Kidney glomerular epithelial cell (primary cell): ENCODE measurements at places on chromosomes 12 and 14.

DNA sequence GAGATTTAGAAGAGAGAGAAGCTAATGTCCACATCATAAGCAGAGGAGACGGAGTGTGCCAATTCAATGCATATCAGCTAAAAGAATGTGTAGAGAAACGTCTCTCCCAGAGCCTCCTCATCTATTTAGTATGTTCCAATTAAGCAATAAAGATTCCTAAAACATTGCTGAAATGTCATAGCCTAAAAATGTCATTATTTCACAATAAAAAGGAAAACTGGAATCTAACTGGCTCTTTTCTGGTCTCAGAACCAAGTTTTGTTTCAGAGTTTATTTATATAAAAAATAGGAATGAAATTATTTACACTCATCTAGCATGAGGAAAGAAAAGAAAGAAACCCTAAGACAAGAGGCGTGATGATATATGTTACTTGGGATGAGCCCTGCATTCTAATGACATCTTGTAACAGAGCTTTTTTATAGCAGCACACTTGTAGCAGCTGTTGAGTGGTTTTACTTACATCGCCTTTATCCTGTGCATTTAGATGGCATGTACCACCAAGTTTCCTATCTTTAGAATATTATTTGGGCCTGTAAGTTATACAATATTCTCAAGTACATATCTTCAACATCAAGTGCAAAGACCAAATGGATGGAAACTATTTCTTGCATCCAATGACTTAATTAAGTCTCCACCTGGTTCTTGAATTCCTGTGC lies 266.3 kb upstream of the PRKD1 start:
- no peak for DNase-seq

DNA sequence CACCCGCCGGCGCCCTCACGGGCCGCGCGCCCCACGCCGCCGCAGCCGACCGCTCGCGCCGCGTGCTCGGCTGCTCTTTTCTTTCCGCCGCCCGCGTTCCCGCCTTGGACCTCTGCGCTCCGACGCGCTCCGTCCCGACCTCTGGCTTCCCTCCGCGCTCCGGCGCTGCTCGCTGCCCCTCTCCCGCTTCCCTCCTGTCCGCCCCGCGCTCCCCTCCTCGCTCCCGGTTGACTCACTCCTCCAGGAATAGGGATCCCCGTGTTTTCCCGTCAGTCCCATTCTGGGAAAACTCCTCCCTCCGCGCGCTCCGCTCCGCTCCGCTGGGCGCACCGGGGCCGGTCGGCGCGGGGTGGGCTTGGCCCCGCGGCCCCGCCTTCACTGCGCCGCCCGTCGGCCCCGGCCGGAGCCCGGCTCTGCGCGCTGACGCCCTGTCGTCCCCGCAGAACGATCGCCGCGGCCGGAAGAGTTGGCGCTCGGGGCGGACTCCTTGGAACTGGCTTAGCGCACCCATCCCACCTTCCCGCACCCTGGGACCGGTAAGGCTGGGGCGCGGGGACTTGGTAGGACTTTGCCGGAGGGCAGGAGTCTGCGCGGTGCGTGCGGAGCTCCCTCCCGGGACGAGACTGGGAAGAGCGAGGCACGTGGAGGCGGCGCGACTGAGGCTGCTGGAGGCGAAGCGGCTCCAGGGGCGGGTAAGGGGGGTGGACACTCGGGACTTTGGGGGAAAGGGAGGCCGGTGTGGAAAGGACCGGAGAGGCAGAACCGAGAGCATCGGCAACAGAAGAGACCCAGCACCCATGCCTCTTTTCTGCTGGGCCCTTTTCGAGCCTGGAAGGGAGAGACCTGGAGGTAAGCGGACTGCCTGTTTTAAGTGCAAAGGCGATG lies 550 bp downstream of the TEAD4 start:
- peak; percentile 55 for DNase-seq

- no peak for DNase-seq
These were observed 47.5 kb downstream of the BEGAIN start for GRCh38 chr14:100539766-100540140.

- no peak for DNase-seq
These were observed 14.8 kb upstream of the PUS1 start for GRCh38 chr12:131914179-131914702.

GRCh38 chr12:55036326-55037115 lies 16.7 kb downstream of the NEUROD4 start:
- no peak for DNase-seq

DNA sequence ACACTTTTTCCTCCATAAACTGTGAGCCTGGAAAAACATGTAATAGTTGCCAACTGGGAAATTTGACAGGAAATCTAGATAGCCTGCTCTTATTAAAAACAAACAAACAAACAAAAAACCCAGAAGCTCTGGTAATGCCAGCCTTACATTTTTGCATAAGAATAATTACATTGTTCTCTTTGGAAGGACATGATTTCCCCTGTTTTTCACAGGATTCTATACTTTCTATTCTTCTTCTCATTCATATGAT lies 137.9 kb downstream of the AEBP2 start:
- DNase-seq = no peak

DNA sequence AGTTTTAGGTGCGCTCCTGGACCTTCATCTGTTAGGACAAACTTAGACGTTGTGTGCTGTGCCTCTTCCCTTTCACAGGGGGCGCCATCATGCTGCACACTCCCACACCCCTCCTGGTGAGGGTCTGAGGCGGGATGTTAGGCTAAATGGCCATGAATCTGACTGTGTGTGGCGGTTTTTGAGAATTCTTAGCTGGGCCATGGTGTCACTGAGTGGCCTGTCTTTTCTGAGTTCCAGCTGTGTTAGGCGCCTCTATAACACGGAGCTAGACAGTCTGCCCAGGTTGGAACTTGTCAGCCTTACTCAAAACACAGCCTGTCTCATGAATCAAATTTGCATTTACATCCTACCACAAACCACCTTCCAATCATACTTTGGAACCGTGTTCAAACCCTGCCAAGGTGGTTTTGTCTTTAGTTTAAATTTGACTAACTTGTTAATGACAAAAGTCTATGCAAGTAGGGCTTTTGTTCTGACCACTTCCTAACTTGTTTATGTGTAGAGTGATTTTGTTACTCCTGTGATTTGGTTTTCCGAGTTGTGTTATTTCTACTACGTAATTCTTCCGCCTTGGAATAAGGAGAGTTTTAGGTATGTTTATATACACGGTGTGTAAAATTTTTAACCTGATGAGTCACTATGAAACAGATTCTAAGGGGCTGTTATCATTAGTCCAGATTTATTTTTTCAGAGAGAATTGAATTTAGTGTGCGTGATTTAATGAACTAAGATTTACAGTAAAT lies 19.6 kb downstream of the ACVR1B start:
- DNase-seq = peak; percentile 44
